ENCODE measurements at places on chromosomes 1 and 21.

DNA sequence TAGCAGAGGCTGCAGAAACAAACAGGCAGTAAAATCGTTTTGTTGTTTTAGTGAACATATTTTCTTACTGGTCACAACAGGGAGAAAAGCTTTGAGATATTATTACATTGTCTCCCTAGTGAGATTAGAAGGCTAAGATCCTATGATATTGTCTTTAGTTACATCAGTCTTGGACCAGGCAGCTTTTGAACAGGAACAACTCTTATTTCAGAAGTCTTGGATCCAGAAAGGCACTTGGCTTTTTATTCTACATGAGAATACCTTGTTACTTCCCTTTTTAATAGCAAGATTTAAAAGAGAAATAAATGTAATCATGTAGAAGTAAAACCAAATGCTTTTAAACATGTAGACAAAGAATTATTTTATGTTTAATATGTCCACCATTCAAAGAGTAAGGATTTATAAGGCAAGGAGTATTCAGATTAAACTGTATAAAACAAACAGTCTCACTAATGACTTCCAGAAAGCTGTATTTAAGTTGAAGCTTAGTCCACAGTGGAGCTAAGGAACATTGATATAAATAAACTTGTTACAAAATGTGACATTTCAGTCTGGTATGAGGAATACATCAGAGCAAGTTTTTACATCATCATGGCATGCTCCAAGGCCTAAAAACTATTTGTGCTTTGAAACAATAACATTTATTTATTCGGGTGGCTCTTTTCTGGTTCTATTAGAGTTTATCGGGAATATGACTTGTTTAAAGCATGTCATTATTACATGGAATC, 72.2 kb downstream of the PHTF1 start:
- DNase-seq = no peak

- DNase-seq = no peak
Observed at GRCh38 chr1:165284454-165284853, 72.1 kb downstream of the LMX1A start.

- DNase-seq = peak; percentile 88
Observed at GRCh38 chr1:98677288-98677687, 15.8 kb downstream of the SNX7 start.

DNA sequence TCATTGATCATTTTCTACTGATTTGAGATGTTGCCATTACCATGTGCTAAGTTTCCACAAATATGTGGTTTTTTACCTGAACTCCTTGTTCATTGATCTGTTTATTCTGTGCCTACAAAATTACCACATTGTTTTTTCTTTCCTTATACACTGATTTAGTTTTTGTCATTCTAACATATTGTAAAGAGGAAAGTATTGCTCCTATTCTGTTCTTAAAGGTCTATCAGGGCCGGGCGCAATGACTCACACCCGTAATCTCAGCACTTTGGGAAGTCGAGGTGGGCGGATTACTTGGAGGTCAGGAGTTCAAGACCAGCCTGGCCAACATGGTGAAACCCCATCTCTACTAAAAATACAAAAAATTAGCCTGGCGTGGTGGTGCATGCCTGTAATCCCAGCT, 75.1 kb downstream of the CAMTA1 start:
- DNase-seq = peak; percentile 65

DNA sequence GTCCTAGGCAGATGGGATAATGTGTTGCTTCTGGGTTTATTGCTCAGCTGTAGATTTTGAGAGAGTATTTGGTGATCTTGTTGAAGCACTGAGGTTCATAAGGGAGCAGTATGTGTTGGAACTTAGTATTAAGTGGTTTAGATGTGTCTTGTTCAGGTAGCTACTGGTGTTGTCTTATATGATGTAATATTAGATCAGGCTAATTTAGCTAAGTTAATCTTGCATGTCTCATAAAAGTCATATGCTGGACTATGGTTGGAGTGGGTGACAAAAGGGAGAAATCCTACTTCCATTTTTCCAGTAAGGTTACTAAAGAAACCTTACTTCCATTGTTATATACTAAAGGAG, 196.4 kb downstream of the CLEC20A start:
- no peak for DNase-seq

GRCh38 chr1:113875714-113876113, 4.2 kb upstream of the PTPN22 start:
- no peak for DNase-seq

Measured in HT1080 (cell line).